Esophagus mucosa (tissue), 1 donor: ENCODE measurements at places on chromosomes 11 and 22.

DNA sequence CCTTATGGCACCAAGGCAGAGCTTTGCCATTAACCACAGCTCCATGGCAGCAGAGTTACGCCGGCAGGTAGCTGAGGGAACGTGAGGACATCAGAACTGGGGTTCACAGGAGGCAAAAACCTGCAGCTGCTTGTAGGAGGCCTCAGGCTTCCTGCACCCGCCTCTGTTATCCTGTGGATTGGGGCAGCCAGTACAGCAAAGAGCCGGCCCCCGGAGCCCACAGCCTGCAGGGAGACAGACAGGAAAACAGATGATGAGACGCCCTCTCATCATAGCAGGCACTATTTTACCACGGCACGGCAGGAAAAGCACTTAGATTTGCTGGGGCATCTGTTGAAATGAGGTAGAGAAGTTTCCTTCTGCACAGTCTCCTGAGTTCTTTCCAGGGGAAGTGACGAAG lies 870.3 kb downstream of the TBC1D22A start:
- no peak for ATAC-seq

DNA sequence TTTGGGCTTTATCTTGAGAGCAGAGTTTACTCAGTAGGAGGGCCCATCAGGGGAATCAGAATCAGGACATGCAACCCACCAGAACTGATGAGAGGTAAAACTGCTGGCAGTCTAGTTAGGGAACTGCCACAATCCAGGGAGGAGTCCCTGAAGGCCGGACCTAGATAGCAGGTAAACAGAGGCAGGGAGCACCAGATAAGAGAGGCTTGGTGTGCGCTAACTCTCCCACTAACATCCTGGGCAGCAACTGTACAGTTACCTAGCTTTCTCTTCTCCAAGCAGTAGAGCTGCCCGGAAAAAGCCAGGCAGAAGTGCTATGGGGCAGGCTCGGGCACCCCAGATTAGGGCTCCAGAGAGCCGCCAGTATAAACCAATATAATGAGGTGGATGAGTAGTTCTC lies 865 bp upstream of the AMOTL1 start:
- peak; percentile 42 for ATAC-seq

- no peak for ATAC-seq
These were observed 61.1 kb upstream of the PDGFD start for GRCh38 chr11:104225047-104225446.

DNA sequence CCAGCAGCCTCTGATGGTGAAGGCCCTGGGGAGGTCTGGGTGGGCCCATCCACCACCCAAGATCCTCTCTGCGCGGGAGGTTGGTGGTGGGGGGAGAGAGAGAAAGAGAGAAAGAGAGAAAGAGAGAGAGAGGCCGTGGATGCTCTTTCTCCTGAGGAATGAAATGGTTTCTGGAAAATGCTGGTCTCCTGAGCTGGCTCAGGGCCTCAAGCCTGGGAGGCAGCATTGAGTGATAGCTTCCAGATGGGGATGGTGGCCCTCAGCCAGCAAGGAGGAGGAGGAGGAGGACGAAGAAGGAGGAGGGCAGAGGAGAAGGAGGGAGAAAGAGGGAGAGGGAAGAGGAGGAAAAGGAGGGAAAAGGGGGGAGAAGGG lies 4.6 kb downstream of the TSPAN32 start:
- no peak for ATAC-seq
